ENCODE measurements at places on chromosomes 11 and 22.

DNA sequence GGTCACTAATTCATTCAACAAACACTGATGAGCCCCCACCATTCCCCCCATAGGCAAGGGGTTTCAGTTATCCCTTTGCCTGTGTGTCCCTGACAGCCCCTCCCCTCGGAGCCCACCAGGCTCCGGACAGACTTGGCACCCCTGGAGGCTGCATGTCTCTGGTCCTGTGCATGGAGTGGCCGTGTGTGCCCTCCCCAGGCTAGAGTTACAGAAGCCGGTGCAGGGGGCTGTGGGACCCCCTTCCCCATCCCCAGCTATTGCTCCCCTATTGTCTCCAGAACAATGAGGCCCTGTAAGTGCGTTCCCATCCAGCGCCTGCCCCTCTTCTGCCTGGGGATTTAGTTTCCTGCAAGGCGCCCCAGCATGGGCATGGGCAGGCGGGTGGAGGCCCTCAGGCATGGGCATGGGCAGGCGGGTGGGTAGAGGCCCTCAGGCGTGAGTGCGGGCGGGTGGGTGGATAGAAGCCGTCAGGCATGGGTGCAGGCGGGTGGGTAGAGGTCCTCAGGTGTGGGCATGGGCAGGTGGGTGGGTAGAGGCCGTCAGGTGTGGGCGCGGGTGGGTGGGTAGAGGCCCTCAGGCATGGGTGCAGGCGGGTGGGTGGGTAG is 1.5 kb downstream of the MUC2 start:
- no peak for DNase-seq

DNA sequence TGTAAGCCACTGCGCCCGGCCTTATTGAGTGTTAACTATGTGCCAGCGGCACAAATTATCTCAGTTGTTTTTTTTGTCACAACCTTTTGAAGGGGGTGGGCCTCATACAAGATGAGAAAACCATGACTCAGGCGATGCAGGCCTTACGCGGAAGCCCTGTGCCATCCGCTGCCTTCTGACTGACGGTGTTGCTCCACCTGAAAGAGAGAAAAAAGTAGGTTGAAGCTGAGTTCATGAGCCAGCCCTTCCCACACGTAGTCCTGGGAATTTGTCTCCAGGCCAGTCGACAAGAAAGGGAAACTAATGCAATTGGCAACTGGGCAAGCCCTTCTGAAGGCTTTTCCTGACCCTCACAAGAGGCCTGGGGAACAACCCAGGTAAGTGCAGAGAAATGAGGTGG is 96.9 kb upstream of the CRYBB3 start:
- DNase-seq, result no peak

DNA sequence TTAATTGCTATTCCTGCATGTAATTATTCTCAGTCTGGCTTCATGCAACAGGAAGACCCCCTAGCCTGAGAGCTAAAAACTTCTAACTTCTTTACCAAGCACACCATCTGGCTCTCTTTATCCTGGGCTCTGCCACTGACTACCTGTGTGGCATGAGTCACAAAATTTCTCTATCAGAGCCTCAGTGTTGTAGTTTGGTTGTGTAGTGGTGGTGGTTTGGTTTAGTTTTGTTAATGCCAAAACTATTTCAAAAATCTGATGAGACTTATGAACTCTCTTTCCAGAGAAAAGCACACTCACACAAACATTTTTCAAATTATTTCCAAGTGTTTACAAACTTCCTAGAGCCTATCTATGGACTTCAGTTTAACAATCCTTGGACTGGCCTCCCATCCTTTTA is 7.5 kb upstream of the IL17RA start:
- peak; percentile 91 for DNase-seq

- no peak for DNase-seq
Observed at GRCh38 chr11:120102050-120102863, 35.7 kb downstream of the TRIM29 start.

DNA sequence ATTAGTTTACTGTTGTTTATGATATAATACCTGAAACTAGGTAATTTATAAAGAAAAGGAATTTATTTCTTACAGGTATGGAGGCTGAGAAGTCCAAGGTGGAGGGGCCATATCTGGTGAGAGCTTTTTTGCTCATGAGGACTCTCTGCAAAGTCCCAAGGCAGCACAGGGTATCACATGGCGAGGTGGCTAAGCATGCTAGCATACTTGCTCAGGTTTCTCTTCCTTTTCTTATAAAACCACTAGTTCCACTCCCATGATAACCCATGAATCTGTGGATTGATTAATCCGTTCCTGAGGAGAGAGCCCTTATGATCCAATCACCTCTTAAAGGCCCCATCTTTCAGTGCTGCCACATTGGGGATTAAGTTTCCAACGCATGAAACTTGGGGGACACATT is 82.7 kb downstream of the PHF21A start:
- DNase-seq, result no peak

DNA sequence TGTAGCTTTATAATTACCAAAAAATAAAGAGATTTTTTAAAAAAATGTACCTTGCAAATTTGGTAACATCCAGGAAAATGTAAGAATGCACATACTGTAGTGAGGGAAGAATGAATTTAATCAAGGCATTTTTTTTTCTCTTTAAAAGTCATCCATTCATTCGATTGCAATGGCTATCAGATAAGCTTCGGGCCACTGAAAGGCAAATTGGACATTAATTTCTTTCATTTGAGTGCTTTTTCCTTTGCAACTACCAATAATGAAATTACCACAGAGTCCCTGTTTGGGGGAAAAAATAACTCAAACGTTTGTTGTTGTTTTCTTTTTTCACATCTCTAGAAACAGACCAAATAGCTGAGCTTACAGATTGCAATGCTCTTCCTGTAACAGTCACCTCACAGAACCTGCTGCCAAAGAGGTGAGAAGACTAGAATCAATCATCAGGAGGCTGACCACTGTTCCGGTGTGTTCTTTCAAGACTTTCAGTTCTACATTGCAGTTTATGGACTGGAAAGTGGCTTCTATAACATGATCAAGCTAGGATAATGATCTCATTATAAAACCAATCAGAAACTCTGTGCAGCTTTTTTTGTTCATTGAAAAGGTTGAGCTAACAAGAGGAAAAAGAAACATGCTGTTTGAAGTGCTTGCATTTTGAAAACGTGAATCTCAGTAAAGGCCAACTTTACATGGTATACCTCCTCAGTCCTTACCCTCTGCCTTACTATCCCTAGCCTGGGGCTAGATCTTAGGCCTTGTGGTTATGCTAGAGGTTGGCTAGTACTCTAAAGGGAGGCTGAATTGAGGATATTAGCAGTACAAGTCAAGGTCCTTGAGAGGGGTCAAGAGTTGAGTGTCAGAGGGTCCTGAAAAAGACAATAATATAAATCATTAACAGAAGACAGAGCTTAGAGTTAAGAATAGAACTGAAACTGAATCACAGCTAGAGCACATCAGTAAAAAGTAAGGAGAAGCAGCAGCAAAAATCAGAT is 1276.1 kb downstream of the LRRC4C start:
- no peak for DNase-seq

DNA sequence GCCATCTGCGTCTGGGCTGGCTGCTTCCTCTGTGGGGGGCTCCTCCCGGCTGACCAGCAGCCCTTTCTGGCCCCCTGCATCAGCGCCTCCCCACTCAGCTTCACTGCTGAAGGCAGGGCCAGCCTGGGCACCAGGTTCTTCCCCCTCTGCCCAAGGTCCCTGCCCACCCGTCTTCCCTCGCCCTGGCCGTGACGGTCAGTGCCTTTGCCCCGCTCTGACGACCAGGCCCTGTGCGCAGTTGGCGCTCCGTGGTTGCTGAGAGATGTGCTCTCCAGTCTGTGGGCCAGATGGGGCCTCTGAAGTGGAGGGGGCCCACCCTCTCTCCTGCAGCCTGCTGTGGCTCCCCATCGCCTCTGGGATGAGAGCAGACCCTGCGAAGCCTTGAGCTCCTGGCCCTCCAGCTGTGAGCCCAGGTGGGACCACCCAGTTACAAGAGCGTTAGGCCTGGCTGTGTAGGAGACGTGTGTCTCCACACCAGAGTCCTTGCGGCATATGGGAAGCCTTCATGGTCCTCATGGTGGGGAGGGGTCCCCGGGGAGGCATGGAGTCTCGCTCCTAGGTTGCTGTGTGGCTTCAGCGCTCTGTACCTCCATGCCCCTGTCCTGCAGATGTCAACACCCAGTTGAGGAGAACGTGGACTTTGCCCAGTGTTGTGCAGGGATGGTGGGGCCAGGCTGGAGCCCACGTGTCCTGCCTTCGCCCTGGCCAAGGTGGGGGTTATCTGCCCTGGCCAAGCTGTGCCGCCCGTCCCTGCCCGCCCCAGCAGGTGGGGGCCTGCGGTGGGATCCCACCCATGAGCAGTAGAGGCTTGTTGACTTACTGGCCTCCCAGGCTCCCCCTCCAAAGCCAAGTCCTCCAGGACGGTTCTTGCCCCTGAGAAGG is 14.2 kb downstream of the LRP5 start:
- no peak for DNase-seq

- DNase-seq, result no peak
Observed at GRCh38 chr11:42762348-42762747, 549.4 kb upstream of the API5 start.

GRCh38 chr22:39907047-39907446 is 6.2 kb downstream of the GRAP2 start:
- DNase-seq, result no peak

- no peak for DNase-seq
Observed at GRCh38 chr11:117287668-117288067, 3.5 kb upstream of the BACE1-AS start.

GRCh38 chr11:113989381-113989780 is 14.5 kb downstream of the HTR3A start:
- DNase-seq, result no peak

DNA sequence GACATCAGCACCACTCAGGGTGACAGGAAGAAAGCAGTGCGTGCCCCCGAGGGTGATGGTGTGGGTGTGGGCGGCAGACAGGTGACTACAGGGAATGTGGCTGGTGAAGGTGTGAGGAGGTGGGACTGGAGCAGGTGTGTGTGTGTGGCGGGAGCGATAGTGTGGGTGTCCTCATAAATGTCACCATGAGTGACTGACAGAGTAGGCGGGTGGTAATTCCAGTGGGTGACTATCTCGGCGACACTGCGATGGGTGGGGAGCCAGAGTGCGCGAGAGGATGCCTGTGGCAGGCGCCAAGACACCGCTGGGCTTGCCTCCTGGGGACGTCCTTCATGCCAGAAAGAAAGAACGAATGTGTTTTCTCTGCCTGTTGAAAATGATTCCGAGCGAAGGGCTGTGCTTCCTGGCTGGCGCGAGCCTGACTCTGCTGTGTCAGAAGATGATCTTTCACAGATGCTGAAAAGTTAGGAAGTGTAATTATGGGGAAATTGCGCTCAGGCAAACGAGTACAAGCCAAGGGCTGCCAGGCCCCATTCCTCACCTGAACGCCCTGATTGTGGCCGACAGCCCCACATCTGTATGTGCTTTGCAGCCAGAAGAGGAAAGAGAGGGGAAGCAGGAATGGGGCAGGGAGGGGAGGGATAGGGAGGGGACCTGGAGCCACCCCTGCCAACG is 98.8 kb upstream of the CD82 start:
- no peak for DNase-seq
